Activated CD4-positive, CD25-positive, alpha-beta regulatory T cell (primary cell): ENCODE measurements at places on chromosomes 4 and X.

- DNase-seq, result no peak
Measured at GRCh38 chrX:19677121-19677520, 161.8 kb upstream of the MAP3K15 start.

DNA sequence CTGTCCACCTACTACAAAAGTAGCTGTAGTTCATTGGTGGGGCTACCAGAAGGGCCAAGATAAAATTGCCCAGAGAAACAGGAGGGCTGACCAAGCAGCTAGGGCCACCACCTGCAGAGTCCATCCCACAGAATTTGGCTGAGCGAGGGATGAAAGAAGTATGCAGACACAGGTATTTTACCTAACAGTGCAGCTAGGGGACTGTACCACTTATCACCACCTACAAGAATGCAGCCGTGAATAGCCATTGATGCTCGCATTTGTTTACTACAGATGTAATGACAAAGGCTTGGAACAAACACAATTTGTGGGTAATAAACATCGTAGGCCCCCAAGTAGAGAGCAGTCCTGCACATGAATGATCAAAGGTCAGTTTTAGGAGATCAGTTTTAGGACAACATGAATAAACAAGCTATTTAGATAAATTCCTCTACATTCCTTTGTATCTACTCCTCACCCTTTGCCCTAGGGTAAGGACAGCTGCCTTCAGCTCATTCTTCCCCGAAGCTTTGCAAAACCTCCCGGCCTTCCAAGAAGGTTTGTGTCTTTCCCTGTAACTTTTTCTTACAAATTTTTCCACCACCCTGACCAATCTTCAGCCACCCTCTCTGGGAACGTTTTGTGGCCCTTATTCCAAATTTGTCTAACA, 49.5 kb downstream of the ZNF718 start:
- DNase-seq, result no peak

DNA sequence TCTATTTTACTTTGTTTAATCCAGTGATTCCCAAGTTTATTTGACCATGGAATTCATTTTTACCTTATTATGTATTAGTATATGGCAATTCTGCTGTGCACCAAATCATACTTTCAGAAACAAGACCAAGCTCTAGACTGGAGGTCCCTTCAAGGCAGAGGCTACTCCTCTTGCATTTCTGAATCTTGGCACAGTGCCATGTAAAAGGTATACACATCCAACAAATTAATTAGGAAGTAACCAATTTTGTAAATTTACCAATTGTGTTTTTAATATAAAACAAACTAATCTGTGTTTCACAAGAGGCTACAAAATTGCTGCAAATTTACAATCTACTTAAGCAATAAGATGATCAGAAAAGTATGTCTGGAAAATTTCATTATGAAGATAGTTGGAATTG, 712.2 kb upstream of the HS3ST1 start:
- no peak for DNase-seq

DNA sequence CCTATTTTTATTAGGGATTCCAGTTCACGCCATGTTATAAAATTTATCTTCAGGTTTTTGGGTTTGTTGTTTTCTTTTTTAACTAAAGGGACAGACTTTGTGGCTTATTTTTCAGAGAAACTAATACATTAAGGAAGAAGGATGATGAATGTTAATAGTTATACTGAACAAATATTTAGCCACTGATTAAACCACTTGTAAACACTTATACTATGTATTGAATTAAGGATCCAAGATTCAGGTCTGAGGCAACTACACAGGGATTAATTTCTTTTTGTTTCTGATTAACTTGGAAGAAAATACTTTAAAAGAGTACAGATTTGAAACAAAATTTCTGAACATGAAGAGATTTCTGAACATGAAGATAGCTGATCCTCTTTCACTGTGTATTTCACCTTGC, 82.8 kb upstream of the NAP1L5 start:
- no peak for DNase-seq
